ENCODE measurements at places on chromosomes 3 and 15. TPM values are rescaled to one million over a fixed set of nuclear protein-coding genes. Genes with fewer than 3 reads are reported as not detected.

GOLGA6L7 gene
- not detected for total RNA-seq

SENP8 gene
- total RNA-seq, result 4.6 TPM

TF gene
- 0.33 TPM for total RNA-seq

SEMA5B gene
- 2.3 TPM for total RNA-seq
